ENCODE measurements at places on chromosomes 1 and 21.

DNA sequence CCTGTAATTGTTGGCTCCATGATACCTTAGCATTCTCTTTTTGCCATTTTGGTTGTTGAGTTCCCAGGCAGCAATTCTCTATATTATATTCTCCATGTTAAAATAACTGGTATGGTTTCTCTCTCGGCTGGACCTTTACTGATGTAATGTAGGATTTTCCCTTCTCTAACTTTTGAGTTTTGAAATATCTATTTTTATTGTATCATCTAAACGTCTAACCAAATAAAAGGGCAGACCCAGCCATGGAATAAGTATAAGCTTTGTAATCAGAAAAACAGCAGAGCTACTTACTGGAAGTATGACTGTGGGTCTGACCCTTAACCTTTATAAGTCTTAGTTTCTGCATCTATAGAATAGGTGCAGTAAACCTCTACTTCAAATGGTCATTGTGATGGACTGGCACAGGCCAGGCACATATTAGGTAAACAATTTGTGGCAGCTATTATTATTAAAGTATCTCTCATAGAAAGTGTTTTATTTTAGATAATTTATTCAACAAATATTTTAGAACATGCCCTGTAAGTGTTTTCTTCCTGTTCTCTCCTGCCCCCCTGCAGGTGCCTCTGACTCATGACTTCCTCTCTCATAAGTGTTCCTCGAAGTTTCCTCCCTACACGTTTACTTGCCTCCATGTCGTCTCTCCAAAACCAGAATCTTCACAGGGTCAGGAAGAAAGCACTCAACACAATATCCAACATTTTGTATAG lies 224.9 kb upstream of the FGGY start:
- DNase-seq: no peak

- DNase-seq: no peak
These were observed 271.7 kb upstream of the CSF3R start for GRCh38 chr1:36754366-36754765.

GRCh38 chr1:47781171-47781959 lies 215.8 kb downstream of the TRABD2B start:
- no peak for DNase-seq

DNA sequence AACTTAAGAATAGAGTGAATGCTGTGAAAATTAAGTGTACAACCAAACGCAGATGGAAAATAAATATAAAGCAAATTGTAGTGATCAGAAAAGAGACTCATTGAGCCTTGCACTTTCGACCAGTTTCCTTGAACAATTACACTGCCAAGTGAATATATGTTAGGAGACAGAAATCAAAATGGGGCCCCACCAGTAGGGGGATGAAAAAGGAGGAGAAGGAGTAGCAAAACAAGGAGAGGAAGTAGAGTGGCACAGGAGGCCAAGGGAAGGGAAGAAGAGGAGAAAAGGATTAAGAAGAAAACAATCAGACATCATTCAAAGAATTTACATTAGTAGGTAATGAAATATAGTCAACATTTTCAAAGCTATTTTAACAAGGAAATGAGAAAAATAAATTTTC lies 1770.6 kb downstream of the PLA2G4A start:
- no peak for DNase-seq

GRCh38 chr1:219433001-219433400 lies 179.9 kb downstream of the ZC3H11B start:
- no peak for DNase-seq

DNA sequence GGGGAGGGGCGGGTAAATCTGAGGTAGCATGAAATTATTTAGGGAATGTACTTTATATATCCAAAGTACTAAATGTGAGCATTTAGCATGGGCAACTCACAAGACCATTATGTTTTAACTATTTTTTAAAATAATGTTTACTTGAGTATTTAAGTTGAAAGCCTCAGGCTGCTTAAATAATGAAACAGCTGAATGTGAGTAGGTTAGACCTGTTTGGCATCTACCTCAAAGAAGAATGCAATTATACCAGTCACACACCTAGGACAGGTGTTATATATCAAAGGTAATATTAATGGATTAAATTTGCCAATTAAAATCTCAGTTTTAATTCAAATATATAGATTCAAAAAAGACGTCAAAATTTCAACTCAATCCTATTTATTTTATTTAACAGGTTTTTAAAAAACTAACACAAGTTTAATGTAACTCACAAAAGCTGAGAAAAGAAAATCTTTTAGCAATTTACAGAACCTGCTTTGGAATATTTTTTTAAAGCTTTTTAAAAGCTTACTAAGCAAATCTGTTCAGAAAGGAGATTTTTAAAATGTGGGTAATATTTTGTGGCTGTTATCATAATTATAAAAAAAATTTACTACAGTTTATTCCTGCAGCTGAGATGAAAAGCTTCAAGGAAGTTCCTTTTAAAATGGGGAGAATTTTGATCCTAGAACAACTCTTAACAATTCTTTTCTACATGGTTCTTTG lies 104.6 kb upstream of the LBR start:
- no peak for DNase-seq

DNA sequence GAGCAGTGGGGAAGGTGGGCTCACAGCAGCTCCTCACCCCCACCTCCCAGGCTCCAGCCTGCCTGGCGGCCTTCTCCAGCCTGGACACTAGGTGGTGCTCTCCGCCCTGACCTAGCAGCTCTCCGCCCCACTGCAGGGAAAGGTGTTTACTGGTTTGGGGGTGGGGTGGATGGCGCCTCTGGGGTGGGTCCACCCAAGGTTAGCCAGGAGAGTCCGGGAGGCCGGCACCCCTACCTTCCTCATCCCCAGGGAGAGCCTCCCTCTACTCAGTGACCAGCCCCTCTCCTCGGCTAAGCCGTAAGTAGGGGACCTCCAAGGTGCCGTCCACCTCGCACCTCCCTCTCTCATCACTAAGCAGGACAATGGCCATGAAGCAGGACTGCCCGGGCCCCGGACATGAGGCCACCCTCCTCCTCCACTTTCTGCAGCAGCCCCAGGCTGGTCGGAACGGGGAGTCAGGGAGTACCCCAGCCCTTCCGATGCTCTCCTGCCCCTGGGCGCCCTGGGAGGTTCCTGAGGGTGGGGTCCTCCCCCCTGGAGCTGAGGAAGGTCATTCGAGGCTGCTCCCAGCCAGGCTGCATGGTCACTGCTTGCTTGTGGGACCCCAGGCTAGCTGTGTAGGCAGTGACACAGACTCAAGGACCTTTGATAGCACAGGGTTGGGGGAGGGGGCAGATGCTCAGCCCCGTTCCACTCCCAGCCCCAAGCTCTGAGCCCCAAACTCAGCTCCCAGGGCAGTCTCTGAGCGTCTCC lies 101.4 kb upstream of the VAMP3 start:
- no peak for DNase-seq

- DNase-seq: no peak
These were observed 47.6 kb downstream of the PEX14 start for GRCh38 chr1:10522322-10522860.

- no peak for DNase-seq
These were observed 80.5 kb downstream of the HSF2BP start for GRCh38 chr21:43578677-43579303.

- no peak for DNase-seq
These were observed 9.3 kb downstream of the PODN start for GRCh38 chr1:53071167-53071865.

DNA sequence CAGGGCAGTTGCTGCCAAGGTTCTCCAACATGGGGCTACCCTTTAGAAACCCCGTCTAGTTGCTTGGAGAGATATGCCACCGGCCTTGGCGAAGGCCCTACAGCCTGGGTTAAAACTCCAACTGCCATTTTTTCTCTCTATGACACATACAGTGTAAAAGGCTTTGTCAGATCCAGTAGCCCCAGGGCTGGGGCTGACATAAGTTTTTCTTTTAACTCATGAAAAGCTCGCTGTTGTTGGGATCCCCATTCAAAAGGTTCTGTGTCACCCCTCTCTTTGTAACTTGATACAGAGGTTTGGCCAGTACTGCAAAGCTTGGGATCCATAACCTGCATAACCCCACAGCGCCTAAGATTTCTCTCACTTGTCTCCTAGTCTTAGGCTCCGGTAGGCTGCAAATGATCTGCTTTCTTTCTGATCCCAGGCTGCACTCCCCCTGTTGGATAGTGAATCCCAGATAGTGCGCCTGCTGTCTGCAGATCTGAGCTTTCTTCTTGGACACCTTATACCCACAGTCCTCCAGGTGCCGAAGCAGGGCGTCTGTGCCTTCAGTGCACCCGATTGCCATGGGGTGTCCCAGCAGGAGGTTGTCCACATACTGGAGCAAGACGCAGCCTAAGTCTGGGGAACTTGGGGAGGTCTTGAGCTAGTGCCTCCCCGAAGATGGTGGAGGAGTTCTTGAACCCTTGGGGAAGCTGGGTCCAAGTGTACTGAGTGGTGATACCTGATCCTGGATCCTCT lies 406.2 kb downstream of the TGFB2 start:
- no peak for DNase-seq

DNA sequence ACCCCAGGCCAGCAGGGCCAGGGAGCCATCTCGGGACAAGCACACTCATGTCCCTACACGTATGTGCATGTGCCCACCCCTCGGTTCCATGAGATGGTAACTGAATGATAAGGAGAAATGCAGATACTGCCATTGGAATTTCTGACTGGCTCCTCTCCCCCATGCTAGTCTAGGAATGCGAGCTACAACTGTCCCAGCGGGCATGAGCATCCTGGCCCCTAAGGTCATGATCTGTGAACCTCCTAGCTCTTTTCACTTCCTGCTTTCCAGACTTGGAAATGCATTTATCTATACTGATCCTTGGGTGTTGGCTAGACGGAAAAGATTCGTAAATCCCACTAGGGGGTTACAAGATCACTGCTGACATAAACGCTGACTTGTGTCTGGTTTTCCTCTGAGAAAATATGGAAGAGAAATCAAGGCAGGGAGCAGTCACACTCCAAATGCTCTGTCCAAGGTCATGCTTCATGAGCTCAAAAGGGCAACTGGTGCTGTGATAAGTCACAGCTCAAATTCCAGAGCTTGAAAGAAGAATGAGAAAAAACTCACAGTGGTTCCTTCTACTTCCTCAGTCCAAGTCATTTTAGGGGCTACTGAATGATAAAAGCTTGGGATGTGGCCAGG lies 49.8 kb downstream of the SLC45A1 start:
- DNase-seq: no peak

DNA sequence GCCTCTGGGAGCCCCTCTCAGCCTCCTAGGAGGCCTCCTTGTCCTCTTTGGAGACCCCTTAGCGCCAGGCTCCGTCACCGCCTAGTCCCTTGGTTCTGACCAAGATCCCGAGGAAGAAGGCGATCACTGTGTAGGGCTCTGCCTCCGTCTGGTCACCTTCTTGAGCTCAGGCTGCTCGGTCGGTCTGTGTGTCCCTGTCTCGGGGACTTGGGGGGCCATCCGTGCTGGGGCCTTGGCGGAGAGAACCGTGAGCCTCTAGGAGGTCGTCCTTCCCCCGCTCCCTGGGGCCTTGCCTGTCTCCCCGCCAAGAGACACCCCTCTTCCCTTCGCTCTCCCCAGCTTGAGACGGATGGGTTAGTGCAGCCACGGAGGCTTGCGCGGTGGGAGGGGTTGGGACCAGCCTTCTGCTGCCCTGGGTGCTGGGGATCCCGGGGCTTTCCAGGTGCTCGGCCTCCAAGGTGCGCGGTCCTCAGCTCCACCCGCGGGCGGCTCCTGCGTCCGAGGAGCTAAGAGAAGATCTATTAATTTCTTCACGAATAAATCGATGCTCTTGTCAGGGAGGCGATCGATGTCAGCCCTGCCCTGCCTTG lies 701 bp upstream of the INSRR start:
- no peak for DNase-seq

GRCh38 chr1:235441159-235441685 lies 63.0 kb downstream of the B3GALNT2 start:
- DNase-seq: no peak

GRCh38 chr1:103265551-103265950 lies 157.2 kb upstream of the COL11A1 start:
- no peak for DNase-seq

- DNase-seq: no peak
These were observed 87.9 kb downstream of the RIPK4 start for GRCh38 chr21:41678924-41679318.

GRCh38 chr1:41420351-41420750 lies 59.1 kb downstream of the FOXO6 start:
- no peak for DNase-seq

DNA sequence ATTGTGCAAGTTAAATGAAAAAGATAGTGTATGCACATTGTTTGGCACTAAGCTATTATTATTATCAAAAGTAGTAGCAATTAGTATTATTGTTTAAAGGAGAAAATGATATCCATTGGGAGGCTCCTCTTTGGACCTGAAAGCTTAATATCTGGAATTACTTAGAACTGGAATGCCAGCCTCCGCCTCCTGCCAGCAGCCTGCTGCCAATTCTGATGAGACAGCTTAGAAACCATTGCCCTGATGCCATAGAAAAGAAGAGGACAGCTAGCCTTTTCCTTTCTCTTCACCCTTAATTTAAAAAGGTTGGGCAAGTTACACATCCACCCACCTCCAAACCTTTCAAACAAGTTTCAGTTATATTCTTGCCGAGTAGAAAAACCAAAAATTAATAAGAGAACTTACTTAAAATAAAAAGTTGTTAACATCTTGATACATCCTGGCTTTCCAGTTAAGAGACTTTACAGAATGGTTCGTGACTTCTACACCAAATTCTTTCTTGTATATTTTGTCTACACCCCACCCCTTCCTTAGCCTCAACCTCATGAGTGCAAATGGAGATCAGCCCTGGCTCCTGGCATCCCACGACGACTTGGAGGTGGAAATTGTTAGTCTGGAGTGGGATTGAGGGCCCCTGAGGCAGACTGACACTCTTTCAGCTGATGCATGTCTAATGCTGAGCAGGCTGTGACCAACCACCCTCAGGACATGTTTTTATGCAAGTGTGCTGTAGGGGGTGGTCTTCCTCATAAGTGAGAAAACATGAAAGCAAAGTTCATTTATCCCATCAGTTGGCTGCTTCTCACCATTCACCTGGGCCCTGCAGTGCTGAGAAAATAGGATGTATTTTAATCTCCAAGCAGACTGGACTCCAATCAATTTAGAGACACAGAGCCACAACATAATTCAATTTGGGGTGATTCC lies 120.6 kb downstream of the KCNJ15 start:
- DNase-seq: no peak

DNA sequence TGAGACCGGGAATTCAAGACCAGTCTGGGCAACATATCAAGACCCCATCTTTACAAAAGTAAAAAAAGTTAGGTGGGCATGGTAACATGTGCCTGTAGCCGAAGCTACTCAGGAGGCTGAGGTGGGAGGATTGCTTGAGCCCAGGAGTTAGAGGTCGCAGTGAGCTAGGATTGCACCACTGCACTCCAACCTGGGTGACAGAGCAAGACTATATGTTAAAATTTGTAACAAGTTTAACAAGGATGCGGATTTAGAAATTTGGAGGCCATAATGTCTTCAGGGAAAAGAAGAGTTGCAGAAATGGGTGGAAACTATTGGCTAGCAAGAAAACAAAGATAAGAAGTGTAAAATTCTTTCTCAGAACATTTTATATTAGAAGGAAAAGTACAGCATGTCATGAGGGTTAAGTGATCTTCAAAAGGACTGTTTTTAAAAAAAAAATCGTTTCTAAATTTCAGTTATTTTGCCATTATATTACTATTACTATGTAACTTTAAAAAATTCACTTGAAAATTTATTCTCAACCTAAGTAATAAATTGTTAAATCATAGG lies 17.6 kb downstream of the SOAT1 start:
- no peak for DNase-seq

Data from GM12878 (cell line).